ENCODE measurements at places on chromosomes 12 and 14. TPM values are rescaled to one million over a fixed set of nuclear protein-coding genes. Genes with fewer than 3 reads are reported as not detected.

KLHL28 gene
- total RNA-seq = 12.8 TPM

PGF gene
- total RNA-seq = 43.1 TPM

SCNN1A gene
- 2.6 TPM for total RNA-seq

CPNE6 gene
- not detected for total RNA-seq

ANO2 gene
- total RNA-seq = not detected

MNAT1 gene
- total RNA-seq = 20.6 TPM

TSPAN8 gene
- total RNA-seq = 6.0 TPM

C12orf56 gene
- not detected for total RNA-seq

SMCO3 gene
- total RNA-seq = 2.0 TPM

RNASE7 gene
- not detected for total RNA-seq

E2F7 gene
- 2.3 TPM for total RNA-seq

BHLHE41 gene
- total RNA-seq = 1.3 TPM

RFX4 gene
- not detected for total RNA-seq

TRHDE gene
- not detected for total RNA-seq

KRT3 gene
- total RNA-seq = not detected

CCDC177 gene
- total RNA-seq = 0.54 TPM

SDR9C7 gene
- total RNA-seq = not detected

LGR5 gene
- 0.16 TPM for total RNA-seq

FSCB gene
- total RNA-seq = not detected

PDE3A gene
- total RNA-seq = 28.0 TPM

LRRC9 gene
- total RNA-seq = not detected

CD163 gene
- total RNA-seq = not detected

CNPY2 gene
- total RNA-seq = 138 TPM

NID2 gene
- total RNA-seq = 648 TPM

KRT73 gene
- total RNA-seq = not detected

PSMA6 gene
- total RNA-seq = 228 TPM

HAL gene
- not detected for total RNA-seq

CSRP2 gene
- total RNA-seq = 12.0 TPM

SIRT4 gene
- total RNA-seq = 1.1 TPM

OASL gene
- not detected for total RNA-seq

CMKLR1 gene
- total RNA-seq = 0.32 TPM

ITFG2 gene
- 7.5 TPM for total RNA-seq

SOX5 gene
- 0.90 TPM for total RNA-seq

SLC10A1 gene
- not detected for total RNA-seq

DTX3 gene
- 5.3 TPM for total RNA-seq

ERG28 gene
- total RNA-seq = 8.8 TPM

RPS6KL1 gene
- total RNA-seq = 0.18 TPM

AICDA gene
- total RNA-seq = not detected

GYS2 gene
- not detected for total RNA-seq

LMO3 gene
- 10.7 TPM for total RNA-seq

C1S gene
- total RNA-seq = 143 TPM

FAR2 gene
- total RNA-seq = 3.2 TPM

SSPN gene
- 0.97 TPM for total RNA-seq

TAS2R20 gene
- total RNA-seq = 0.32 TPM

RAB2B gene
- total RNA-seq = 29.4 TPM

HCAR1 gene
- total RNA-seq = 0.16 TPM

MGAT4C gene
- total RNA-seq = not detected

CLMN gene
- total RNA-seq = 0.81 TPM

DAO gene
- not detected for total RNA-seq

MMAB gene
- total RNA-seq = 33.6 TPM

AQP6 gene
- not detected for total RNA-seq

TWF1 gene
- 87.7 TPM for total RNA-seq

P2RX2 gene
- not detected for total RNA-seq

EXOC3L4 gene
- 1.6 TPM for total RNA-seq

LRRIQ1 gene
- not detected for total RNA-seq

MYBPC1 gene
- total RNA-seq = not detected

ISM2 gene
- total RNA-seq = 1.1 TPM

DEGS2 gene
- not detected for total RNA-seq

BEGAIN gene
- under 0.01 TPM for total RNA-seq
